ENCODE measurements at places on chromosomes 5 and 9. TPM values are rescaled to one million over a fixed set of nuclear protein-coding genes. Genes with fewer than 3 reads are reported as not detected.

The CNOT8 gene
- 85.9 TPM for polyA plus RNA-seq

The MEIKIN gene
- not detected for polyA plus RNA-seq

The HBEGF gene
- 7.9 TPM for polyA plus RNA-seq

The SNAPC4 gene
- 13.6 TPM for polyA plus RNA-seq

GRCh38 chr9:132037458-132037857 lies 42.2 kb downstream of the MED27 start:
- DNase-seq = no peak

- no peak for DNase-seq
These were observed 204.5 kb downstream of the MCTP1 start for GRCh38 chr5:95080441-95080840.

DNA sequence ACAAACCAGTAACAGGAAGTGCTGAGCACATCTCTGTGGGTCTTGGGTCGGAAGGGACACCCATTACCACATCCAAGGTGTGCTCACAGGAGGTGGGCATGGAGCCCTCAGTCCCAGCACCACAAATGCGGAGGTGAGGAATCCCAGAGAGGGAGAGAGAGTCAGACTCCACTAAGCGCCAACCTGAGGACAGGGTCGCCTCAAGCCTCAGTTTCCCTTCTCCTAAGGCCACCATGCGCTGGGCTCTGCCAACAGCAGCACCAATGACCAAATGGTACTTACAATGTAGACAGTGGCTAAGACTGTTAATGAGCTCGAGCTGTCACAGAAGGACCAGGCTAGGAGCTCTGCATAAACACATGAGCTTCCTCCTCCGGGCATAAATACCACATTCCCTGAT lies 43.1 kb downstream of the BICD2 start:
- DNase-seq = no peak

- no peak for DNase-seq
These were observed 298.6 kb upstream of the SLC24A2 start for GRCh38 chr9:20087481-20087880.

GRCh38 chr5:177459819-177460628 lies 13.4 kb downstream of the DBN1 start:
- DNase-seq = no peak
